A172 (cell line): ENCODE measurements at places on chromosomes 3 and 15.

DNA sequence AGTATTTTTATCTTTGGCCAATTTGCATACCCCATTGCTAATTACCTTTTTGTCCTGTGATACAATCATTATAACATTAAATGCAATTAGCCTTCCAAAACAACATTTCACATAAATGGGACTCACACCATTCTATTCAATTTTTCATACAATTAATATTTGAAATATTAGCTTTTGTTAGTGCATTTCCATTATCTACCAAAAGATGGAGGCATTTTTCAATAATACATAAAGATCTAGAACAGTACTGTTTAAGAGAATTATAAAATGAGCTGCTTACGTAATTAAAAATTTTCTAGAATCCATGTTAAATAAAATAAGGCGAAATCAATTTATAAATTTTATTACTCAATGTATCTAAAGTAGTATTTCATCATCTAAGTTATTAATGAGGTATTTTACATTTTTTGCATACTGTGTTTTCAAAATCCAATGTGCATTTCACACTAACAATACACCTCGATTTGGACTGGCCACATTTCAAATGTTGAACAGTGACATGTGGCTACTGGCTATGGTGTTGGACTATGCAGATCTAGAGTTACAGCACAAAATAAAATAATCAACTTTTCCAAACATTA is 74.3 kb downstream of the TJP1 start:
- DNase-seq = no peak

GRCh38 chr15:100229181-100230163 is 112.3 kb downstream of the ADAMTS17 start:
- no peak for DNase-seq

- DNase-seq = no peak
These were observed 19.4 kb downstream of the RIOX2 start for GRCh38 chr3:97952872-97953271.

DNA sequence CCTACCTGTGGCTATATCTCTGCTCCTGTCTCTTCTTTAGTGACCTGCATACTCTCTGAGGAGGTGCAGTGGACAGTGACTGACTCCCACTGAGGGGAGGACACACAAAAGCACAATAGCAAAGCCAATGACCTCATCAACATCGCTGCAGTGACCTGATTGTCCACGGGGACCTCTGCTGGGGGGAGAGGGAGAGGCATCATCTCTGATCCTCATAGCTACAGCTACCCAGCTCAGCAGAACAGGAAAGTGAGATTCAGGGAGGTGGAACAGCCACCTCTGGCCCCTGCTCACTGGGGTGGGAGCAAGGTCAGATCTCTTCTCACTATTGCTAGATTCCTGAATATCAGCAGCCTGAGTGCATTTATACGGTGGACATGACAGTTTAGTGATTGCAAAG is 179.2 kb downstream of the ATP10A start:
- no peak for DNase-seq

DNA sequence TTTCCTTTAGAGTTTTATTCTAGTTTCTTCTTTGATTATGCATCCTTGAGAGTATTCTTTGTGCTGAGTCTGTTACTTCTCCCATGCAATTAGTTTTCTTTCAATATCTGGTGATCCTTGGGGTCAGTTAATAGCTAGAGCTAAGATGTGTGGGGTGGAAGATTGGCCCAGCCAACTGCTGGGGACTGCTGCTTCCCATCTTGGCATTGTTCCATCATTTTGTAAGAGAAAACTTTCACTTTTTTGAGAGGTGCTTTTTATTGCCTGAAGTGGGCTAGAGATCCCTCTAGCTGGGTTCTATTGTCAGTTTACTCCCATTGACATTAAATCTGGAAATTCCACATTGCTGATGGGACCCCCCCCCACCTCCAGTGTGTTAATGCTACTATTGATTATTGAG is 15.4 kb downstream of the BCL2L10 start:
- no peak for DNase-seq

- DNase-seq = no peak
These were observed 1.2 kb upstream of the LMCD1 start for GRCh38 chr3:8500319-8500988.

GRCh38 chr3:4011166-4011565 is 211.9 kb downstream of the LRRN1 start:
- DNase-seq = no peak

- peak; percentile 56 for DNase-seq
These were observed 5.1 kb downstream of the MAGEL2 start for GRCh38 chr15:23642413-23643044.

DNA sequence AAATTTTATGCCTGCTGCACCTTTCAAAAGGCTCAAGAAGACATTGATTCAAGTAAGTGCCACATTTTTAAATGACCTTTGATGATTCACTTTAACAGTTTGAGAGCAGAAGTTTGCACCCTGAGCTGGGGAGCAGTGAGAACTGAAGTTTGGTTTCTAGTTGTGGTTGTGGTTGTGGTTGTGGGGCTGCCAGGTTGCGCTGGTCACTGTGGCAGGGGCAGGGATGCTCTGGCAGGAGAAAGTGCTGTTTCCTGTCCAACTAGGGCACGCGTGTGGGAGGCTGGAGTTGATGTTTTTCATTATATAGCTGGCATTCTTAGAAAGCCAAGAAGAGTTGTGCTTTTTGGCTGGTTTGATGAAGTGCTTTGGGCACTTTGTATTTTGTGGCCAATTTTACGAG is 339.7 kb upstream of the NR2F2 start:
- no peak for DNase-seq

DNA sequence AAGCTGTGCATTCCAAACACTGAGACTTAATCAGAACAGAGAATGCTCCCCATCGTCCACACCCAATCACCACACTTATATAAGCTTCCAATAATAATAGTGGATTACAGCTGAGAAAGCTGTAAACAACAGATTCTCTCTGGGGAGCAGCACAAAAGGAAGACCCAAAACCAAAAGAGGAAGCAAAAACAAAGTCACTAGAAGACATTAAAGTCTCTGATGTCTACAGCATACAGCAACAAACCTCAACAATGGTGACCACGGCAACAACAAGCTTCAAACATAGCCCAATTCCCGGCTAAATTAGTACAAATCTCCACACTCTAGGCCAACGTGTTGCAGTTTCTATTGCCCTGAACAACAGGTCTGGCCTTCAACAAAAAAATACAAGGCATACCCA is 37.7 kb downstream of the ZDHHC23 start:
- no peak for DNase-seq
